ENCODE measurements at places on chromosomes 6 and 20. TPM values are rescaled to one million over a fixed set of nuclear protein-coding genes. Genes with fewer than 3 reads are reported as not detected.

DNA sequence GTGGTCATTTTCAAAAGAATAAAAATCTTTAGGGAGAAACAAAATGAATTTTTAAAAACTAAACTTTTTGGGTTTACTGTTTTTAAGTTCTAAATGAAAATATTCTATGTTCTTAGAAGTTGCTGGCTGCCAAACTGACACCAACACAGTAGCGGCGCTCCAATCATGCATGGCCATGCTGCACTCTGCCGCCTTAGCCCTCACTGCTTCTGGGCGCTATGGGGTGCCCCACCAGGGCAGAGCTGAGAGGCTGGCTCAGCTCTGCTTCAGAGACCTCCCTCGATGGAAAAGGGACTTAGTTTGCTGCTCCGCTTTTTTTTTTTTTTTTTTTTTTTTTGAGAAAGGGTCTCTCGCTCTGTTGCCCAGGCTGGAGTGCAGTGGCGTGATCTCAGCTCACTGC, 20.9 kb downstream of the EZR start:
- peak overlapping the region; percentile 80 for H3K27ac ChIP-seq
- no peaks in the 10 kb centered on the region for H3K27me3 ChIP-seq
- no peaks in the 10 kb centered on the region for H3K36me3 ChIP-seq
- H3K4me1 ChIP-seq = peaks cover 24% of the 10 kb centered on the region

- no peak for DNase-seq
- no peaks in the 10 kb centered on the region for H3K36me3 ChIP-seq
- no peaks in the 10 kb centered on the region for H3K27me3 ChIP-seq
Observed at GRCh38 chr6:18101873-18102272, 20.6 kb downstream of the NHLRC1 start.

- peaks cover 52% of the 10 kb centered on the region for H3K36me3 ChIP-seq
- peaks cover 8% of the 10 kb centered on the region for H3K4me1 ChIP-seq
- H3K4me3 ChIP-seq = no peak overlapping the region
- H3K27me3 ChIP-seq = no peaks in the 10 kb centered on the region
- DNase-seq = peak; percentile 47
Observed at GRCh38 chr6:78942446-78942845, 75.1 kb downstream of the IRAK1BP1 start.

DNA sequence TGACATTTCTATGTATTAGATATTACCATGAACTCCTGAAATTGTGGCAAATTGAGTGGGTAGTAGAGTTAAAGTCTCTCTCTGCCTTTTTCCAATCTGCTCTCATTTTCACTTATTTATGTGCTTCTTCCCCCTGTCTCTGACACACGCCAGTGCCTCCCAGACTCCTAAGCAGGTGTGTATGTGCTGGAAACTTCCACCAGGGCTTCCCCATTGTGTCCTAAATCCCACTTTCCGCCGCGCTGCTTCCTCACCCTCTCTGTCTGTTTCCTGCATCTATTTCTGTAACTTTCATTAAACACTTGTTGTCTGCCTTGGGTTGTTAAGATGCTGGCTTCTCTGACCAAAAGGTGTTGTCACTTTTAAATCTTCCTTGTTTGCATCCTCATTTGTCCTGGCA, 97.6 kb upstream of the HDGFL1 start:
- H3K36me3 ChIP-seq = no peaks in the 10 kb centered on the region
- H3K4me3 ChIP-seq = no peak overlapping the region
- H3K27me3 ChIP-seq = no peaks in the 10 kb centered on the region
- no peak for DNase-seq
- H3K27ac ChIP-seq = no peak overlapping the region
- H3K4me1 ChIP-seq = peaks cover 5% of the 10 kb centered on the region

- H3K27ac ChIP-seq = no peak overlapping the region
- no peak overlapping the region for H3K4me3 ChIP-seq
- peaks cover 6% of the 10 kb centered on the region for H3K27me3 ChIP-seq
- no peak for DNase-seq
- no peaks in the 10 kb centered on the region for H3K4me1 ChIP-seq
- no peaks in the 10 kb centered on the region for H3K36me3 ChIP-seq
Observed at GRCh38 chr20:48069596-48069995, 284.3 kb upstream of the SULF2 start.

- H3K27me3 ChIP-seq = no peaks in the 10 kb centered on the region
- H3K4me3 ChIP-seq = peak within 1 kb of the TSS; percentile 57
- peak; percentile 91 for DNase-seq
- no peaks in the 10 kb centered on the region for H3K36me3 ChIP-seq
- H3K27ac ChIP-seq = peak within 1 kb of the TSS; percentile 64
Observed at GRCh38 chr6:129860908-129861665, at the start of gene TMEM244. Gene TMEM244, minus strand, starts transcription at chr6:129861315. Its CDS starts 127 bp downstream, at chr6:129861188.

- no peak overlapping the region for H3K4me3 ChIP-seq
- H3K27ac ChIP-seq = no peak overlapping the region
- no peak for DNase-seq
- no peaks in the 10 kb centered on the region for H3K27me3 ChIP-seq
- peaks cover 22% of the 10 kb centered on the region for H3K4me1 ChIP-seq
- no peaks in the 10 kb centered on the region for H3K36me3 ChIP-seq
Observed at GRCh38 chr6:155089746-155090145, 94.6 kb downstream of the TIAM2 start.

DNA sequence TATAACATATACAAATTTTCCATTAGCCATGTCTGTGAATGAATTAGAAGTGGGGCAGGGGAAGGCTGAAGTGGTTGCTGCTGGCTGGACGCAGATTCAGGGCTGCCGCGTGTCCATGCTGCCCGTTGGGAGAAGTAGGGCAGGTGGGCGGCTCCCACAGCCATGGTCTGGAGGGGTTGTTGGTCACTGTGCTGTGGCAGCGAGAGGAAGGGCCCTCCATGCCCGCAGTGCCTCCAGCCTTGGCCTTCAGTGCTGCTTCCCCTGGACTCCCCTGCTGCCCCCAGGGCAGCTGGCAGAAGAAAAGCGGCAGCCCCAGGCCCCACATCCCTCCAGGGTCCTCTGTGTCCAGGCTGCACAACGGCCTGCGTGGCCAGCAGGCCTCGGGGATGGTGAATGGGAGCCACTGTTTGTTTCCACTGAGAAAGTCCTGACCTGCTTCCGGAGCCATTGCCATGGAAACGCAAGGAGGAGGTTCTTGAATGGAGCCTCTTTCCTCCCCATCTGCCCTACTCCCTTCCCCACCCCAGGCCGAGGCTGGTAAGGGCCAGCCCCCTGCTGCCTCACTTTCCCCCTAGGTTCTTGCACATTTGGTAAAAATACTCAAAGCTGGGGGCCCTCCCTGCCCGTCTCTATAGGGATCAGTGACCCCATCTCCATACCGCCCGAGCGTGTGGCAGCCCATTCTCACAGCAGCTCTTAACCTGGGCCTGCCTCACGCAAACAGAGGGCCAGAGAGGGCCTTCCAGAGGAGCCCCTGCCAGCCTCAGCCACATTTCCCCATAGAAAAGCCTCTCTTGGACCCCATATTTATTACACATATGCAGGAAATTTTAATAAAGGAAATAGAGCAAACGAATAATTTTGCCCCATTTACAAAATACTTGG, 113.3 kb downstream of the SASH1 start:
- H3K27ac ChIP-seq = no peak overlapping the region
- peaks cover 4% of the 10 kb centered on the region for H3K4me1 ChIP-seq
- H3K4me3 ChIP-seq = no peak overlapping the region

Gene MATN4
- total RNA-seq = not detected

GRCh38 chr20:13271977-13272975, 51.2 kb downstream of the ISM1 start:
- H3K27ac ChIP-seq = no peak overlapping the region
- H3K27me3 ChIP-seq = peaks cover 10% of the 10 kb centered on the region
- H3K36me3 ChIP-seq = no peaks in the 10 kb centered on the region
- no peaks in the 10 kb centered on the region for H3K4me1 ChIP-seq

Gene RGS19
- 13.2 TPM for total RNA-seq

Gene ANKRD66
- total RNA-seq = not detected

Gene SOBP
- 1.9 TPM for total RNA-seq

GRCh38 chr6:156953127-156953478, 175.9 kb downstream of the ARID1B start:
- no peak for DNase-seq
- no peaks in the 10 kb centered on the region for H3K27me3 ChIP-seq
- H3K4me3 ChIP-seq = peak overlapping the region; percentile 52
- H3K4me1 ChIP-seq = peaks cover 44% of the 10 kb centered on the region
- H3K36me3 ChIP-seq = no peaks in the 10 kb centered on the region

GRCh38 chr6:122381494-122382265, 17.8 kb upstream of the HSF2 start:
- no peak overlapping the region for H3K4me3 ChIP-seq
- no peaks in the 10 kb centered on the region for H3K27me3 ChIP-seq
- H3K36me3 ChIP-seq = no peaks in the 10 kb centered on the region
- H3K4me1 ChIP-seq = no peaks in the 10 kb centered on the region

- H3K27ac ChIP-seq = no peak overlapping the region
- no peak overlapping the region for H3K4me3 ChIP-seq
- no peaks in the 10 kb centered on the region for H3K27me3 ChIP-seq
- H3K36me3 ChIP-seq = no peaks in the 10 kb centered on the region
- H3K4me1 ChIP-seq = no peaks in the 10 kb centered on the region
Observed at GRCh38 chr20:17762873-17763557, 63.2 kb downstream of the BANF2 start.

Gene CENPB
- total RNA-seq = 134 TPM

GRCh38 chr6:142395768-142396231, 94.0 kb downstream of the ADGRG6 start:
- peaks cover 6% of the 10 kb centered on the region for H3K4me1 ChIP-seq
- H3K36me3 ChIP-seq = no peaks in the 10 kb centered on the region
- no peak for DNase-seq
- H3K27me3 ChIP-seq = no peaks in the 10 kb centered on the region
- no peak overlapping the region for H3K4me3 ChIP-seq

DNA sequence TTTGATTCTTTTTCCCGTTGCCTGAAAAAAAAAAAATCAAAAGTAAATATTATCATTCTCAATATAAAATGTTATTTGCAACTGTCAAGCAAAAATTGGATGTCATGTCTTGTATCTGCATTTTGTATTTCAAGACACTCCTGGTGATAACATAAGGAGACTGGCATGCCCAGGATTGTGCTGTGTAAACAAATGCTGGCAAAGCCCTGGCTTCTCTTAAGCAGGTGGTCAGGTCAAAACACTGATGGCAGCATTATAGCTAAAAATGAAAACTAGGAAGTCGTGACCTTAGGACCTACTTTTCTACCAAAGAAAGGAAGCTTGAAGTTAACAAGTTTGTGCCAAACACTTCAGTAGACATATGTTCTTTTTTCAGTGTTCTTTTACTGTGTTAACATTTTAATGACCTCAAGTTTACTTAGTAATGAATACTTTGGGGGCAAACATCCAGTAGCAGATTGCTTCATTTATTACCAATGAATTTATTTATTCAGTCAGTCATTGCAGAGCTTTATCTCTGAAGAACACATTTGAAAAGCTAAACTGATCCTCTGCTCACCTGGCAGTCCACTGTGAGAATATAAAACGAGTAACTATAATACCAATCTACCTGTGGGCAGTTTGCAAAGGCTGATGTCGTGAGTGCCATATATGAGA, 243.1 kb upstream of the FLRT3 start:
- H3K4me1 ChIP-seq = 0 out of 2 replicates have a peak, but pooled peaks cover 4% of the 10 kb centered on the region
- no peak for DNase-seq
- no peaks in the 10 kb centered on the region for H3K36me3 ChIP-seq
- no peak overlapping the region for H3K27ac ChIP-seq
- H3K4me3 ChIP-seq = no peak overlapping the region

Gene SDCBP2
- 5.5 TPM for total RNA-seq

DNA sequence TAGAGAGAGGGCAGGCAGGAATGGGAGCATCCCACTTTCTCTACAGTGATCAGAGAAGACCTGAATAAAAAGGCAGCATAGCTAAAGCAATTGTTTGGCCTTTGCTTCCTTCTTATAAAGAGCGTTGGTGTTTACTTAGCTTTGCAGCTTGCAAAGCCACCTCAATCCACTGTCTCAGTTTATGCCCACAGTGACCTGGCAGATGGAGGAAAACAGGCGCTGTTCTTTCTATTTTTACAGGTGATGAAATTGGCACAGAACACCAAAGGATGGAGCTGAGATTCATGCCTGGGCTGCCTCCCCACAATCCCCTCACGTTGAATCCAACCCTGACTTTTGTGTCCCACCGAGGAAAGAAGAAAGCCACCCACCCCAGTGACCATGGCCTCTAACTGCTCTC, 130.5 kb downstream of the TTLL2 start:
- H3K4me1 ChIP-seq = no peaks in the 10 kb centered on the region
- H3K27me3 ChIP-seq = no peaks in the 10 kb centered on the region
- H3K36me3 ChIP-seq = no peaks in the 10 kb centered on the region
- no peak overlapping the region for H3K27ac ChIP-seq

Gene HLA-DOA
- not detected for total RNA-seq

Gene TP53TG5
- not detected for total RNA-seq

DNA sequence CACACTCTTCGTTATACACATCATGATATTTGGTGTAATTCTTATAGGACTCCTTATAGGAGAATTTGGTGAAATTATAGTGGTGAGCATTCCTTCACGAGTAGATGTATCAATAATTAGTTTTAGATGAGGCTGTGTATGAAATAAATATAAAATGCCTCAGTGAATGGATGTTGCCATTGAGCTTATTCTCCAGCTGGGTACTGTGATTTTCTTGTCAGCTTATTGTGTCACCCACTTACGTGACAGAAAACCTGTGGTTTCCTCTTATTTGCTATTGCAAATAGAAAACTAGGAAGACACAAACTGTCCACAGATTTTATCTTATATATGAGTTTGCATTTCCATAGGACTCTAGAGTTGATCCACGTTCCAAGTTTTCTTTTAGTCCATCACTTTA, 439.9 kb upstream of the RNF217 start:
- DNase-seq = no peak
- H3K4me1 ChIP-seq = no peaks in the 10 kb centered on the region
- no peak overlapping the region for H3K4me3 ChIP-seq

DNA sequence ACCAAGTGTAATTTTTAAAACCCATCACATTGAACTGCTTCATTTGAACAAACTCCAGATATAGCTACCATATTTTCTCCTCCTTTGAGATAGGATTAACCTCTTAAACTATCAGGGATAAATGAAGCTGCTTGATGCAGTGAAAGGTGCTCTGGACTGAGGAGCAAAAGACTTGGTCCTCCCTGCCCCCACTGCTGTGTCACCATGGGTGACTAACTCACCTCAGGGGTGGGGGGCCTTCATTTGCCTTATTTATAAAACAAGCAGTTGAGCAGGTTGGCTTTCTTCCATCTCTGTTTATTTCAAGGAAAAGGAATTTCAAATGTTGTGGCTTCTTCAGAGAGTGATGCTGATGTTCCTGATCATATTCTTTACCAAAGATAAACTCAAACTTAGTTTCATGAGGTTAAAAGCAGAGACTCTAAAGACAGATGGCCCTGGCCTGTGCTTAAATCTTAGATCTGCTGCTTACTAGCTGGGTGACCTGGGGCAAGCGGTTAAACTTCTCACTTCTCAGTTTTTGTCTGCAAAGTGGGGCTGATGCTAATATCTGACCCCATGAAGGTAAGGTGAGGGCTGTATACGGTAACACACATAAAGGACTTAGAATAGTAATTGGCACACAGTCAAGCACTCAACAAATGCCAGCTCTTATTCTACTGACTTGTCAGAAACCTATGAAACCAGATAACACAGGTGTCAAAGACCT, 50.5 kb downstream of the FHL5 start:
- no peaks in the 10 kb centered on the region for H3K27me3 ChIP-seq
- no peak overlapping the region for H3K27ac ChIP-seq
- no peak overlapping the region for H3K4me3 ChIP-seq
- no peaks in the 10 kb centered on the region for H3K4me1 ChIP-seq

Gene CTAGE9
- not detected for total RNA-seq

Measured in GM23248 (cell line).